ENCODE measurements at places on chromosomes 13 and 19.

GRCh38 chr19:34667349-34668076, 9.4 kb downstream of the SCGB2B2 start:
- DNase-seq, result no peak

DNA sequence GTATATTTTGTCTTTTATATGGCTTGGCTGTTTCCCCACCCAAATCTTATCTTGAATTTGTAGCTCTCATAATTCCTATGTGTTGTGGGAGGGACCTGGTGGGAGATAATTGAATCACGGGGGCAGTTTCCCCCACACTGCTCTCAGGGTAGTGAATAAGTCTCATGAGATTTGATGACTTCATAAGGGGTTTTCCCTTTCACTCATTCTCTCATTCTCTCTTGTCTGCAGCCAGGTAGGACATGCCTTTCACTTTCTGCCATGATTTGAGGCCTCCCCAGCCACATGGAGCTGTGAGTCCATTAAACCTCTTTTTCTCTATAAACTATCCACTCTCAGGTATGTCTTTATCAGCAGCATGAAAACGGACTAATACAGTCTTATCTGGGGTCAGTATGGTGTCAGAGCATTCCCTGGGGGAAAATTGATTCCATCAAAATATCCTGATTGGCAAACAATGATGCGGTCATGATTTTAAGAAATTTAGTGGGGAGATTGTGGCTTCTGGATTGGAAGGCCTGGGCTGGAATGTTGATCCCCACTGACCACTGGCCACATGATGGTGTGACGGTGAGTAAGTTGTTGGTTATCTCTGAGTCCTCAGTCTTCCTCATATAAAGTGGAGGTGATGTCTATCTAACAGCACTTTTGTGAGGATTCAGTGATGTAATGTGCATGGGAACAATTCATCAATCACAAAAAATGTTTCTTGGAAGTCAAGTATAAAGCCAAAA, 27.5 kb upstream of the ANKRD10 start:
- no peak for DNase-seq

DNA sequence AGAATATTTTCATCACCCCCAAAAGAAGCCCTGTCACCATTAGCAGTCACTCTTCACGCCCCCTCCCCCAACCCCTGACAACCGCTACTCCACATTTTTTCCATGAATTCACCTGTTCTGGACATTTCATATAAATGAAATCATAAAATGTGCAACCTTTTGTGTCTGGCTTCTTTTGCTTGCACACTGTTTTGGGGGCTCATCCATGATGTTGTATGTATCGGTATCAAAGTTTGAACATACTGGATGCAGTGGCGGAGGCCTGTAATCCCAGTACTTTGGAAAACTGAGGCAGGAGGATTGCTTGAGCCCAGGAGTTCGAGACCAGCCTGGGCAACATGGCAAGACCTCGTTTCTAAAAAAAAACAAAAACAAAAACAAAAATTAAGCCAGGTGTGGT, 7.2 kb downstream of the GADD45B start:
- DNase-seq, result no peak

- DNase-seq, result peak; percentile 35
Measured at GRCh38 chr13:48749699-48750473, 96.2 kb downstream of the CYSLTR2 start.

DNA sequence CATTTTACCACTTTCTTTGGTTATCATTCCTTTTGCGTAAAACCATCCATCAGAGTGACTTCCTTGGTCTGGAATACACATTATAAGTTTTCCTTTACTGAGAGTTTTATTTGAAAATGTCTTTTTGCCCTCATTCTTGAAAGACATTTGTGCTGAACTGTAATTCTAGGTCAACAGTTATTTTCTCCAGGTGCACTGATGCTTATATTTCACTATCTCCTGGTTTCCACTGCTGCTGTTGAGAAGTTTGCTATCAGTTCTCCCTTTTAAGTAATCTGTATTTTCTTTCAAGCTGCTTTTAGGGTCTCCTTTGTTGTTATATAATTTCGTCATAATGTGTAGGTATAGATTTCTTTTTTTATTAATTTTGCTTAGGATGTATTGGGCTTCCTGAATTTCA, 160.0 kb downstream of the DCT start:
- DNase-seq, result no peak

- no peak for DNase-seq
Measured at GRCh38 chr13:103466761-103467160, 400.5 kb upstream of the SLC10A2 start.

Data from GM19239 (cell line).